ENCODE measurements at places on chromosomes 2 and 18. TPM values are rescaled to one million over a fixed set of nuclear protein-coding genes. Genes with fewer than 3 reads are reported as not detected.

The CHMP1B gene
- total RNA-seq = 25.5 TPM

The EML6 gene
- total RNA-seq = not detected

The SEMA4F gene
- total RNA-seq = 0.32 TPM

The CCDC150 gene
- total RNA-seq = 7.1 TPM

The GAD1 gene
- total RNA-seq = 0.96 TPM

The ATP8B1 gene
- total RNA-seq = 30.9 TPM

The IL1RN gene
- total RNA-seq = not detected

The ST6GAL2 gene
- 55.5 TPM for total RNA-seq

The RESP18 gene
- total RNA-seq = not detected

The HOXD13 gene
- total RNA-seq = not detected

The FEV gene
- not detected for total RNA-seq

The RABL2A gene
- 5.5 TPM for total RNA-seq

The ARL4C gene
- total RNA-seq = 18.8 TPM

The SCYGR4 gene
- total RNA-seq = not detected

The SERPINB13 gene
- not detected for total RNA-seq

The LCT gene
- not detected for total RNA-seq

The CHST9 gene
- 0.21 TPM for total RNA-seq

The M1AP gene
- total RNA-seq = not detected

The CYBRD1 gene
- 222 TPM for total RNA-seq

The CYP26B1 gene
- total RNA-seq = 18.6 TPM

All from ascending aorta (tissue), 2 donors.